Daoy (cell line): ENCODE measurements at places on chromosomes 11 and 22. TPM values are rescaled to one million over a fixed set of nuclear protein-coding genes. Genes with fewer than 3 reads are reported as not detected.

Gene SF3B2
- total RNA-seq, result 257 and 289 TPM in 2 replicates

Gene NLRP6
- not detected in 2 replicates for total RNA-seq

- peak; percentile 23 for DNase-seq
Observed at GRCh38 chr11:36622431-36623136, 24.5 kb upstream of the RAG2 start.

- no peak for DNase-seq
Observed at GRCh38 chr11:9747828-9748227, 84.0 kb downstream of the SWAP70 start.

GRCh38 chr11:92552942-92553341 is 328.3 kb downstream of the FAT3 start:
- DNase-seq, result no peak
